ENCODE measurements at places on chromosomes 7 and 10. TPM values are rescaled to one million over a fixed set of nuclear protein-coding genes. Genes with fewer than 3 reads are reported as not detected.

PDE1C gene
- 0.93 TPM for total RNA-seq

DNA sequence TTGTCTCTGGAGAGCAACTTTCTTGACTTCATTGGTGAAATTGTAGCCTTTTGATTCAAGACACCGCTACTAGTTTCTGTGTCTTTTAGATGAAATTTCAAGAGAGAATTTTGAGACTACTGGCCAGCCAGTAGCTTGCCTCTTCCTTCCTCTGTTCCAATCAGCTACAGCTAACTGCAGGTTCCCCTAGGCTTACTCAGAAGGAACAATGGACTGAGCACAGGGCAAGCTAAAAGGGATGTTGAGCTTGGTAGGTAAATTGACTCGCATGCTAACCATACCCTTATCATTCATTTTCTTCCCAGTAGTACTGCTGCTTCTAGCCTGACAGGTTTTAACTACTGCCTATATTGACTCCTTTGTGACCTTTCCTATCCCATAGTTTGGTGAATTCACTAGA is 81.1 kb downstream of the RUNDC3B start:
- no peak for DNase-seq

DNA sequence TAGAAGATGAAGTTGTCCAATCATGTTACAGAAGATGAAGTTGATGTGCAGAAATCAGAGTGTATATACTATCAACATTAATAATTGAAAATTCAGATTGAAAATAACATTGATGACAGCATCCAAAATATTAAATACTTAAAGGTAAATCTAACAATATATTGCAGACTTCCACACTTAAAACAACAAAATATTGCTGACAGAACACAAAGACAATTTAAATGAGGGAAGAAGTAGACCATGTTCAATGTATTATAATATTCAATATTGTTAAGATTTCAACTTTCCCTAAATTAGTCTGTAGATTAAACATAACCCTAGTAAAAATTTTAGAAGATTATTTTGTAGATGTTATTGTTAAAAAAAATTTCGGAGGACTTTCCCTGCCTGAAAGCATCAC is 151.9 kb downstream of the PON1 start:
- DNase-seq, result no peak

GRCh38 chr10:31808258-31809218 is 120.1 kb downstream of the ARHGAP12 start:
- DNase-seq, result peak; percentile 23

DNA sequence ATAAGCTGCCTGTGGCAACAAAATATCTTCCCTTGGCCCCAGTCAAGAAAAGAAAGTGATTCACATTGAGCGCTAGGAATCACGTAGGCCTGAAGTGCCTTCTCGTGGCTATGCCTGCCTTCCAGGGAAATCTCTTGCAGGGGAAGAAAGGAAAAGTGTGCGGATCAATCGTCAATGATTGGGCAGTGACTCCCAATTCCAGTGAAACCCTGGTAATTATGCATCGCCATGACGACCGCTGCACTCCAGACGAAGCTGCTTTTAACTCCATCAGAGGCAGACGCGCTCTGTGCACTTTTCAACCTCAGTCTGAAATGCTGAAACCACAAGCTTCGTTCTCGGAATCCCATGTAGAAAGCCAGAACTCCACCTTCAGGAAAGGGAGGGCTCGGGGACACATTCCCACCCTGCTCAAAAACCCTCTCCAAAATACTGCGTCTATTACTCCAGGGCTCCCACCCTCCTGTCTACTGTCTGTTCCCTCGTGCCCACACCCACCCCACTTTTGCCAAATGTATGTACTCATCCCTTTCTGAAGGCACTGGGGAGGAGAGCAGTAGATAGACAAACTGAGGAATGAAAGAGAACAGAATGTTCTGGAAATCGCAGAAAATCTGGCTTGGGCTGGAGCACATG is 24.2 kb upstream of the PRKAG2 start:
- no peak for DNase-seq

PRTFDC1 gene
- 0.84 TPM for total RNA-seq

RAMP3 gene
- 12.1 TPM for total RNA-seq

NDUFB2 gene
- total RNA-seq, result 382 TPM

DNA sequence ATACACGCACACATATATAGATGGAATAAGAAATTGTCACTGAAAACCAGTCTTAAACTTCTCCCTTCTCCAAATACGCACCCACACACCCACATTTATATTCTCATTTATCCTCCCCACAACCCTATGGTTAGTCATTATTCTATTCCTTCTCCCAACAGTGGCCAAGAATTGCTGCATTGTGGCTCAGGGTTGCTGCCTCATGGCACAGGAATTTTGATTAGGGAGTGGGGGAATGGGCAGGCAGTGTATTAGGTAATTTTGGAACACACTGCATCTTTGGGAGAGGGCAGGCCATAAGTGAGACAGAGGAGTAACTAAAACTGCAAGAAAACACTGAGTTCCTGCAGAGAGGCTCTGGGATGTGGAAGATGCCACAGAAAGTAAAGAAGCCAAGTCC is 35.7 kb downstream of the NAPEPLD start:
- no peak for DNase-seq

PVRIG gene
- total RNA-seq, result 0.61 TPM

- DNase-seq, result no peak
Measured at GRCh38 chr7:115023219-115023618, 101.3 kb downstream of the MDFIC start.

COL26A1 gene
- total RNA-seq, result not detected

SSC4D gene
- 0.79 TPM for total RNA-seq

DNA sequence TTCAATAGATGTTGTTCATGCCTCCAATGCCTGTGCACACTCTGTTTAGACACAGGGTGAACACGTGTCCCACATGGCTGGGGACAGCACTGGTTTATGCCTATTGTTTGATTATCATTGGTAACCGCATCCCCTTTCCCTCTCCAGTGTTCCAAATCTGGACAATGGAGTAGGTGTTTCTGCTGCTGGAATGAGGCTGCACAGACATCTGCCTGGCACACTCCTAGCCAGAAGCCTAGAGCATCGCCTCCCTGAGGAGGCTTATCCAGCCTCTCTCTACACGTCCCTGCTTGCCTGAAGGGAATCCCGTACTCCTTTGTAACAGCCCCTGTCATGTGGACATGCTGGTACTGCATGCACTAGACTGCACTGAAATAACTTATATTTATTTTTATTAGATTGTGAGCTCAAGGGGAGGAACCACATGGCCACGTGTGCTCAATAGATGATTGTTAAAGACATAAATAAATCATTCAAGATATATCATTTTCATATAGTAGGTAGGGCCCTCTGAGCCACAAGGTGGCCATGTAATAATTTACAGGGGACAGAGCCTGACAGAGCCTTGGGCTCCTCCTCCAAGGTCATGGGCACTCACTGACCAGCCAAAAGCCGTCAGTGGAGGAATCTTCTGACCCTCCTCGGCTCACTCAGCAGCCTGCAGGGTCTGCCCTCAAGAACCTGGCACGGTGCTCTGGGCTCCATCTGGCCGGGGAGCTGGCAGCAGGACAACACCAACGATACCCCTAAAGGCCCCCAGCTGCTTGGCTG is 310.9 kb upstream of the ZNF32 start:
- no peak for DNase-seq

PTCD1 gene
- total RNA-seq, result 4.6 TPM

GPNMB gene
- total RNA-seq, result 23.2 TPM

- no peak for DNase-seq
Measured at GRCh38 chr7:93284908-93285307, 52.7 kb downstream of the VPS50 start.

- no peak for DNase-seq
Measured at GRCh38 chr10:30420266-30420665, 13.7 kb upstream of the MAP3K8 start.

DNA sequence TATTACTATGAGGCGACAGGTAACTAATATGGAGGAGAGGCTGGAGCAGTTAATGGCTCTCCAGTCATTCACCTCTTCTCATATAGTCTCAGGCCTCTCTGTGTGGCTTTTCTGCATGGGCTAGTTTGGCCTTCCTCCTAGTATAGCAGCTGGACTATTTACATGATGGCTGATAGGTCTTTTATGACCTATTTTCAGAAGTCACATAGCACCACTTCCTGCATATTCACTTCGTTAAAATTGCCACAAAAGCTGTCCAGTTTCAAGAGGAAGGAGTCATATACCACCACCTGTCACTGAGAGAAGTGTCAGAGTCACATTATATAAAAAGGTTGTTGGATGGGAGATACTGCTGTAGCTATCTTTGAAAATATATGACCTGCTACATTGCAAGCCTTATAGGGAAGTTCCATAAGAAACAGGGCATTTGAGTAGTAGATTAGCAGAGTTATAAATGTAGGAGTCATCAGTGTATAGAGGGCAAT is 8.0 kb upstream of the DMTF1 start:
- DNase-seq, result no peak

GRCh38 chr7:4260867-4261600 is 421.1 kb upstream of the FOXK1 start:
- no peak for DNase-seq

ZNF117 gene
- 1.7 TPM for total RNA-seq
